Left forelimb (tissue), 1 donor: ENCODE measurements at places on chromosomes 1 and 21.

DNA sequence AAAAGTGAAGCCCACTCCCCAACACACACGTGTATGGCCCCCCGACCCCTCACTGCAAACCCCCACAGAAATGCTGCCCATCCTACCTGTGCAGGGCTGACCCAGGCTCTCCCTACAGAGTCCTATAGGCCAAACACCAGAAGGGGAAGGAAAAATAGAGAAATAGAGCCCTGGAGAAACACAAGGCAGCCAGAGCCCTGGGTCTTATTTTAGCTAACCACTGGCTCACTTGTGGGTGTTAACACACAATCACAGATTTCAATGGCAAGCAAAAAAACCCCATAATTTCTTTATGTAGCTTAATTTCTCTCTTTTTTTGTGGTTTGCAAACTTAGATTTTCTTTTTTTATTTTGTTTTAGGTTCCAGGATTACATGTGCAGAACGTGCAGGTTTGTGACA, 989 bp upstream of the PIGR start:
- DNase-seq: no peak

DNA sequence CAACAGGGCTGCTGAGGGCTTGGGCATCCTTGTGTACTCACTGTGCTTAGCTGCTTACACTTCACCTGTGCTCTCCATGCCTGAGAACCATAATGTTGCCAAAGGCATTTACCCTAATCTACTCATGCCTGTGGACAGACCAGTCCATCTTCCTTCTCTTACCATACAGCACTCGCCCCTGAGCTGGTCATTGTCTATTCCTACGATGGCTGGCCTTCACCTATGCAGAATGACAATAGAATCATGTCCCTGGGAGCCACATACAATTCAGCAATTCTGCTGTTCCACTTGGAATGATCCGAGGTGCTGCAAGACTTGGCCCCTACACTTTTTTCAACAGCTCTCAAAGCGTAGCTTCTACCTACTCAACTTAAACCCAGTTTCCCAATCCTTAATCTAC, 96.5 kb downstream of the PAPPA2 start:
- no peak for DNase-seq

GRCh38 chr1:113095790-113096455, 22.9 kb downstream of the LRIG2 start:
- DNase-seq: no peak

- no peak for DNase-seq
Measured at GRCh38 chr1:209427277-209427676, 156.2 kb upstream of the CAMK1G start.

DNA sequence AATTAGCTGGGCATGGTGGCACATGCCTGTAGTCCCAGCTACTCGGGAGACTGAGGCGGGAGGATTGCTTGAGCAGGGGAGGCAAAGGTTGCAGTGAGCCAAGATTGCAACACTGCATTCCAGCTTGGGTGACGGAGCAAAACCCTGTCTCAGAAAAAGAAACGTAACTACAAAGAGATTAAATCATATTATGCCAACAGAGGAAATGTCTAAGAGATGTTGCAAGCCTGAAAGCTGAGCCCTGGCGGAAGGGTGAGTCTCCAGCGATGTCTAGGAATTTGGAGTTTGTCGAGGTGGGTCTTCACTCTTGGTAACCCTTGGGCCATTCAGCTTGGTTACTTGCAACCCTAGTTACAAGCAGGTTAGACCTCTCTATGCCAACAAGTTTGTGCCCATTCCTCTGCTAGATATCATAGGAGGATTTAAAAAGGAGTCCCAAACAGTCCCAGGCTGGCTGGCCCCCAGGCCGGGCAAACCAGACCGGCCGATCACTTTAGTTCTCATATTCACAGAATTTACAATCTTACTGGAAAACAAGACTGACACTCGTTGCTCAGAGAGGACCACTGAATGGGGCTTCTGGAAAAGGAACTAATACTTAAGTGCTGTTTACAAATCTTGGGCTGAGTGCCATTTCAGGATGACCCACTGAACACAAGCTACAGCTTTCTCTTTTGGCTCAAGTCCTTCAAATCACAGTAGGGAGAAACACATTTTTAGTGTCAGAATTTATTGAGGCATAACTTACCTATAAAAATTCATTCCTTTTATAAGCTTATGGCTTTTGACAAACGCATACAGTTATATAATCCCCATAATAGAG, 27.1 kb downstream of the SLC30A1 start:
- no peak for DNase-seq

DNA sequence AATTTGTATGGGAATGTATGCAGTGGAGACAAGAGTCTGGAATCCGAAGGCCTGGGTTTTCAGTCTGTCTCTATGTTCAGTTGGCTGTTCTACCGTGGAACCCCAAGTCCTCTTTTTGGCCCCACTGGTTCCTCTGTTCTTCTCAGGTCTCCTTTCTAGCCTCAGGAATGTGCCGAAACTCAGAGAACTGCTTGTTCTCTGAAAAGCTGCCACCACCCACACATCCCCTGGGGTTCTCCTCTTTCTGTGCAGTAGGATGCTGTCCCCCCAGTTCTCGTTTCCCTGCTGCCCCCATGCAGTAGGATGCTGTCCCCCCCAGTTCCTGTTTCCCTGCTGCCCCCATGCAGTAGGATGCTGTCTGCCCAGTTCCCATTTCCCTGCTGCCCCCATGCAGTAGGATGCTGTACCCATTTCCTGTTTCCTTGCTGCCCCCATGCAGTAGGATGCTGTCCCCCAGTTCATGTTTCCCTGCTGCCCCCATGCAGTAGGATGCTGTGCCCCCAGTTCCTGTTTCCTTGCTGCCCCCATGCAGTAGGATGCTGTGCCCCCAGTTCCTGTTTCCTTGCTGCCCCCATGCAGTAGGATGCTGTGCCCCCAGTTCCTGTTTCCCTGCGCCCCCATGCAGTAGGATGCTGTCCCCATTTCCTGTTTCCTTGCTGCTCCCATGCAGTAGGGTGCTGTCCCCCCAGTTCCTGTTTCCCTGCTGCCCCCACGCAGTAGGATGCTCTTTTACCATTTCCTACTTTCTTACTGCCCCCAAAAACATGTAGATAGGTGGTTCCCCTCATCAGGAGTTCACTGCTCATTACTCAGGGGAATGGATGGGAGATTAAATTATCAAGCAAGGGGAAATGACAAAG, 35.3 kb downstream of the OPTC start:
- DNase-seq: no peak

GRCh38 chr1:242454262-242455051, 70.0 kb downstream of the PLD5 start:
- no peak for DNase-seq

GRCh38 chr1:10155087-10155712, 55.2 kb upstream of the KIF1B start:
- no peak for DNase-seq

DNA sequence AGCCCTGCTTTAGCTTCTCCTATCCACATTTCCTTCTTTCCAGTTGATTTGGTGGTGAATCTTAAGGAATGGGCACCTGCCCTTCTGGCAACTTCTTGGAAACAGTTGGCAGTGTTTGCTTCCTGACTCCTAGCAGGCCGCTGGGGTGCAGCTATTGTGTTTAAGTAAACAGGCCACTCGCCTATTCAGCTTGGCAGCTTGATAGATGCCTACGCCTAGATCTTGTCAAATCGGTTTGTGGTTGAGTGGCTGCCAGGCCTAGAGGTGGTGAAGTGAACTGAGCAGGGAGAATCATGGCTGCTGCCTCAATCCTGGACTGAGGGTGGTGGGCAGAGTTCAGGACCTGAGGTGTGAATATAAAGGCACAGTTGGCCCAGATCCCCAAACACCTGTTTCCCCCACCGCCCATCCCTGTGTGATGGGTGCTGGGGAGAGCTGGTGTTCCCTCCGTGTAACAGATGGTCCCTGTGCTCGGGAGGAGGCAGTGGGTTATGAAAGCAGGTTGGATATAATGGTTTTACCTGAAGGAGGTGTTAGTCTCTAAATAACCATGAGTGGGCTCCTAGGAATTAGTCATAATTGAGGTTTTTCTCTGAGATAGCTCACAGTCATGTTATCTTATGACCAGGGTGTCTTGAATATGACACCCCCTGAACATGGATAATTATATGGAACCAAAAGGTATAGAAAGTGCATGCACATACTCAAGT, 940 bp upstream of the PLA2G2C start:
- DNase-seq: no peak

DNA sequence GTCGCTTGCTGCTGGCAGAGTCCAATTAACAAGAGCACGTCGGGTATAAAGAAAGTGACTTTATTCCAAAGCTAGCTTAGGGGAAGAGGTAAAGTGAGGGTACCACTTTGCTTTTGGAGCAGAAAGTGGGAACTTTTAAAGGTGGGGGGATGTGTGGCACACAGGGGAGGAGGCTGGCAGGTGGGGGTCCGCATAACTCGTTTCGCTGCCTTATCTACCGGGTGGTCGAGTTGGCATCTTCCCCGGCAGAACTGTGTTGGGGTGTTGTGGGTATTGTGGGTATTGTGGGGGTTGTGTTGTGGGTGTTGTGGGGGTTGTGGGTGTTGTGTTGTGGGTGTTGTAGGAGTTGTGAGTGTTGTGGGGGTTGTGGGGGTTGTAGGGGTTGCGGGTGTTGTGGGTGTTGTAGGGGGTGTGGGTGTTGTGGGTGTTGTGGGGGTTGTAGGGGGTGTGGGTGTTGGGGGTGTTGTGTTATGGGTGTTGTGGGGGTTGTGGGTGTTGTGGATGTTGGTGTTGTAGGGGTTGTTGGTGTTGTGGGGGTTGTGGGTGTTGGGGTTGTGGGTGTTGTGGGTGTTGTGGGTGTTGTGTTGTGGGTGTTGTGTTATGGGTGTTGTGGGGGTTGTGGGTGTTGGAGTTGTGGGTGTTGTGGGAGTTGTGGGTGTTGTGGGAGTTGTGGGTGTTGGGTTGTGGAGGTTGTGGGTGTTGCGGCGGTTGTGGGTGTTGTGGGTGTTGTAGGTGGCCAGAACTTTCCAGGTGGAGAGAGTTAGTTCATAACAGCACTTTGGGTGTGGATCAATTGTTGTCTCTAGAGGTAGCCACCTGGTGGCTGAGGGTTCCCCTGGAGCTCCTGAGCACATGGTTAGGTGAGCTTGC, 52.7 kb downstream of the AGPAT3 start:
- DNase-seq: no peak

GRCh38 chr1:116991918-116992317, 9.6 kb upstream of the CD101 start:
- DNase-seq: no peak

DNA sequence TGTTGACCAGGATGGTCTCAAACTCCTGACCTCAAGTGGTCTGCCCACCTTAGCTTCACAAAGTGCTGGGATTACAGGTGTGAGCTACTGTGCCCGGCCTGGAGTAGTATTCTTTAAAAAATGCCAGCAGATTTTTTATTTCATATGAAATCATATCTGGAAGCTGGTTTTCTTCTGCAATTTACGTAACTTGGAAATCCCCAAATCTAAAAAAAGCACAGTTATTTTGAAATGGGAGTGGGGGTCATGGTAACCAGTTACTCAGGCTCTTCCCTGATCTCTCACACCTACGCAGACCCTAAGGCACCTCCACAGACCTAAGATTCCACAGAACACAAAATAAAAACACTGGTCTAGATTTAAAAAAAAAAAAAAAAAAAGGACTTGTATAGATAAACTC, 219.8 kb downstream of the DAB1 start:
- DNase-seq: no peak

DNA sequence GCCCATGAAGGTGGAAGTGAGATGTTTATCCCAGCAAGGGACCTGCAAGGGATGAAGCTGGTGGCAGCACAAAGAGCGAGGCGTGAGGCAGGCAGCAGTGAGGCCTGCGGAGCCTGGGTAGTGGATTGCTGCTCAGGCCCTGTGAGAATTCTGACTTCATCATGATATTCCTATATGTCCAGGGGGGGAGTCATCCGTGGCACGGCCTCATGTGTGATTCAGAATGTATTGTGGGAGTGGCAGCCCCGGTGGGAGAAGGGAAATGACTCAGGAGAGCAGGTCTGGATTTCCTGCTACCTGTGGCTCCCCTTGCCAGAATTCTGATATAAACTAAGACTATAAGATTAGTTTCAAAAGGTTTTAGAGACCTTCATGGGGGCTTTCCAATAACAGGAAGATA, 240.9 kb downstream of the CAMTA1 start:
- DNase-seq: no peak

- no peak for DNase-seq
Measured at GRCh38 chr21:26506956-26507355, 66.1 kb downstream of the CYYR1 start.

DNA sequence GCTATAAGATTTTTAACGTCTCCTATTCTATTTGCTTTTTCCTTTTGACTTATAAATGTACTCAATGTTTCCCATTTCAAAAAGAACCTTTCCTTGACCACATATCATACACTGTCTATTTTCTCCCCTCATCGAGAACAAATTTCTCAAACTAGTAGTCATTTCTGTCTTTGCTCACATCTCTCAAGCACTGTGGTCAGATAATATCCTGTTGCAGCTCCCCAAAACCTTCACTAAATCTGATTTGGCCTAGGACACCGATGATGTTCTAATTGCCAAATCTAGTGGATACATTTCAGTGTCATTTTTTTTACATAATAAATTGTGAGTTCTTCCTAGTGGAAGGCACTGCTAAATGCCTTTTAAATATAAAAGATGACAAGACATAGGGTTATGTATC, 19.4 kb downstream of the CXADR start:
- DNase-seq: no peak

DNA sequence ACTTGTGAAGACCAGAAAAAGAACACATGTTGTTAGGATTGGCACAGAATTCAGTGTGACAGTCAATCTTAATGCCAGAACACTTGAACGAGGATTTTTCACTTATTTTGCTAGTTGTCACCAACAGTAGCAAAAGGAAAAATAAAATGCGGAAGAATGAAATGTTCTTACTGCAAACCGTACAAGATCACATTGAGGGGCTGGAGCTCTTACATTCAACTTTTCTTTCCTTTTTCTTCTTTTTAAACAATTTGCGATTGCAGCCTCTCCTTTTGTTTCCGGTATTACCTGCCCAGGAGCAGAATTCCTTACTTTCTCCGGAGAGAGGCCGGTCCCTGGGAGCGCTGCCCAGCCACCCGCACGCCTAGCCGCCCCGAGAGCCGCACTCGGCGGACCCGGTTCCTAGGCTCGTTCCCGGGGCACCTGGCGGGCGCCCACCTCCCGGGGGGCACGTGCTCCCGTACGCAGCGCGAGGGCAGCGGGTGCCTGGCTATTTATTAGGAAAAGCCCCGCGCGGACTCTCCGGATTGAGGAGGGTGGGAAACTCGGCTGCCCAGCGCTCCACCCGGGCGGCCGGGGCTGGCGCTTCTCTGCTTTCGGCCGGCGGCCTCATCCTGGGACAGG, 1.2 kb upstream of the CAMTA1 start:
- DNase-seq: no peak

DNA sequence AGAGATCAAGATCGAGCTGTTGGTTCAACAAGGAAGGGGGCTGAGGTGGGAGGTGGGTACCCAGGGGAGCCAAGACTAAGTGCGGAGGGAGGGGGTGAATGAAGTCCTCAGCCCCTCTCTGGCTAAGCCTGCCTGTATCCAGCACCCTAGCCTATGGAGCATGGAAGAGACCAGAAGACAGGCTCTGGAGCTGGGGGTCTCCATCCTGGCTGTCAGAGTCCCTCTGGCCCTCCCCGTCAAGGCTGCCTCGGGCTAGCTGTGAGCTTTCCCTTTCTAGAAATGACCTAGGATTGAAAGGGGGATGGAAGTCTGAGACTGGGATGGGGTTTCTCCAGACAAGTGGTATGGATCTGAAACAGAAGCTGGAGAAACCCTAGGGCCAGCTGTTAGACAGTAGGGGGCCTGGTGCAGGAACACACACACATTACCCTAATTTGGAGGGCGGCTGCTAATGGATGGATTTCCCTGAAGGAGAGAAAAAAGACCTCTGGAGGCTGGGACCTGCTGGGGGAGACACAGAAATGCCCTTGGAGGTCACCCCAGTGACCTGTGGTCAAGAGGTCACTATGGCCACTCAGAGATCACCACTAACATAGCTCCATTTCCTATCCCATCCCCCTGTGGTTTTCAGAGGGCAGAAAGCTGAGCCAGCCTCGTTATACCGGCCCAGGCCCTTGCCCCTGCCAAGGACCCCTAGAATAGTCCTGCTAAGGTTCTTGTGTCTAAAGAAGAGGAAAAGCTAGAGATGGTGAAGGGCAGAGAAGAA, 107.8 kb downstream of the TMEM53 start:
- no peak for DNase-seq
